Astrocyte (in vitro differentiated cells and primary cell): ENCODE measurements at places on chromosomes 11 and 22. TPM values are rescaled to one million over a fixed set of nuclear protein-coding genes. Genes with fewer than 3 reads are reported as not detected.
A peak's percentile ranks its signal among the peaks of the same experiment; 100 is the strongest.

The OR8D1 gene
- total RNA-seq = not detected in 2 replicates

The C1QTNF5 gene
- 5.6 and 6.3 TPM in 2 replicates for total RNA-seq

The CENPM gene
- 0.84 and 2.0 TPM in 2 replicates for total RNA-seq

The SLC22A25 gene
- not detected in 2 replicates for total RNA-seq

The FIBIN gene
- 0.75 and 0.91 TPM in 2 replicates for total RNA-seq

The MPZL2 gene
- total RNA-seq = 0.50 and 0.95 TPM in 2 replicates

DNA sequence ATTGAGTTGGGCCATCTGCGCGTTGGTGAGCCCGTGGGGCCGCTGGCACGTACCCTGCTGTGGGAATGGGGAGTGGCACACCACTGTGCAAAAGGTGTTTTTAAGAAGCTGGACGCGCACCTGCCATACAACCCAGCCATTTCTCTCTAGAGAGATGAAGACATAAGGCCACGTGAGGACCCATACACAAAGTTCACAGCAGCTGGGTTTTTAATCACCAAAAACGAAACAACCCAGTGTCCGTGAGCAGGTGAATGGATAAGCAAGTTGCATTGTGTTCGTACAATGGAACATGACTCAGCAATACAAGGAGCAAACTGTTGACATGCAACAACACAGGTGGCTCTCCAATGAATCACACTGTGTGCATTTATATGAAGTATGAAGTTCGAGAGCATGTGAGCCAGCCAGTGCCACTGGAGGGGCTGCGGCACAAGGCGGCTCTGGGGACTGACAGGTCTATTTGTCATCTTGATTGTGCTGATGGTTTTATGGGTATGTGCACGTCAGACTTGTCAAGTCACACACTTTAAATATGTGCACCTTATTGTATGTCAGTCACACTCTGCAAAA is 30.6 kb upstream of the PANX2 start:
- no peak overlapping the region for H3K4me3 ChIP-seq
- DNase-seq = no peak
- H3K36me3 ChIP-seq = no peaks in the 10 kb centered on the region
- no peaks in the 10 kb centered on the region for H3K4me1 ChIP-seq
- no peaks in the 10 kb centered on the region for H3K27me3 ChIP-seq

DNA sequence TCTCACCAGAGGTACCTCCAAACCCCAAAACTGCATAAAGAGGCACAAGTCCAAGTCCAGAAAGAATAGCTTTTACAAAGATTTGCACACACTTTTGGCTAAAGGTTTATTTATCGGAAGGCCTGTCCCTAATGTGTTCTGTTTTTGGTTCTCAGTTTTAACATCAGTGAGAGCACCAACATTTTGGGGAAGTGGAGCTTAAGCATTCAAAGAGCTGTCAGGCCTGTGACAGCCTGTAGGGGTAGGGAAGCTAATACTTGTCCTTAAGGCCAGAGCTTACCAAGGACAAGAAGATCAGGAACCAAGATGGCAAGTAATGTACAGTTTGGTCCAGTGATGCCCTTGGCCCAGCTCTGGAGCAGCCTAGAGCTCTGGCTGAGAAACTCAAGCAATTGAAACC is 38.9 kb upstream of the SCUBE2 start:
- DNase-seq = no peak
- H3K4me3 ChIP-seq = no peak overlapping the region
- no peak overlapping the region for H3K27ac ChIP-seq
- H3K36me3 ChIP-seq = no peaks in the 10 kb centered on the region
- H3K4me1 ChIP-seq = no peaks in the 10 kb centered on the region

- no peak overlapping the region for H3K4me3 ChIP-seq
- peaks cover 11% of the 10 kb centered on the region for H3K4me1 ChIP-seq
- H3K36me3 ChIP-seq = no peaks in the 10 kb centered on the region
- peaks cover 51% of the 10 kb centered on the region for H3K27me3 ChIP-seq
Observed at GRCh38 chr22:41915786-41916493, 1.1 kb upstream of the SHISA8 start.

DNA sequence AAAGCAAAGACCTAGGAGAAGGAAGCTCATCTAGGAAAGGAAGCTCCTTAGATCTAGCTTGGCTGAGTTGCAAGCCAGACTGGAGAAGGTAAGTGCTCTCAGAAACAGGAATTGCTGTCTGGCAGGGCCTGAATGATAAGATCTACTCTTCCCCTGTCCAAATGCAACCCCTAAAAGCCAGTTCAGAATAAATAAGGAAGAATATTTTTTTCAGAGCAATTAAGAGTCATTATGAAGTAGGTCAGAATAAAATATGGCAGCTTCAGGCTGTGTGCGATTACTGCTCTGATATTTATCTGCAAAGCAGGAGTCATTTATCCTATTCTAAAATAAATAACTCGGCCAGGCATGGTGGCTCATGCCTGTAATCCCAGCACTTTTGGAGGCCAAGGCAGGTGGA is 82.1 kb downstream of the PIWIL4 start:
- H3K27ac ChIP-seq = no peak overlapping the region
- no peaks in the 10 kb centered on the region for H3K36me3 ChIP-seq
- no peak overlapping the region for H3K4me3 ChIP-seq
- no peaks in the 10 kb centered on the region for H3K4me1 ChIP-seq
- DNase-seq = no peak

GRCh38 chr11:57235761-57236703 is 1.0 kb downstream of the APLNR start:
- no peak overlapping the region for H3K27ac ChIP-seq
- no peaks in the 10 kb centered on the region for H3K36me3 ChIP-seq
- no peaks in the 10 kb centered on the region for H3K4me1 ChIP-seq
- no peak overlapping the region for H3K4me3 ChIP-seq

DNA sequence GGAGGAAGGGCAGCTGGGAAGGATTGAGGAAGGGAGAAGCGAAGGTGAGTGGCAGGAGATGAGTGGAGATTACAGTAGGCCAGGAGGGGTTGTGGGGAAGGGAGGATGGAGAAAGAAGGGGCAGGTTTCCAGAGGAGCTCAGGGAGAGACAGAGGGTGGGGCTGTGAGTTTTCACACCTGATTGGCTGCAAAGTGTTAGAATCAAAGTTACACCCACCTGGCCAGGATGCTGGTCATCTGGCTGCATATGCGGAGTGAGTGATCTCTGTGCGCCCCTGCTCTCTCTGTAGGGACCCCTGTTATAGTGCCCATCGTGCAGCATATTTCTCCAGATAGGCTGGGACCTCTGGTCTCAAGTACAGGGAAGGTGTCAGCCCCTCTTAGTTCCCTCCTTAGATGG is 18.3 kb downstream of the AMPD3 start:
- no peaks in the 10 kb centered on the region for H3K4me1 ChIP-seq
- no peaks in the 10 kb centered on the region for H3K36me3 ChIP-seq
- DNase-seq = no peak
- H3K4me3 ChIP-seq = no peak overlapping the region

DNA sequence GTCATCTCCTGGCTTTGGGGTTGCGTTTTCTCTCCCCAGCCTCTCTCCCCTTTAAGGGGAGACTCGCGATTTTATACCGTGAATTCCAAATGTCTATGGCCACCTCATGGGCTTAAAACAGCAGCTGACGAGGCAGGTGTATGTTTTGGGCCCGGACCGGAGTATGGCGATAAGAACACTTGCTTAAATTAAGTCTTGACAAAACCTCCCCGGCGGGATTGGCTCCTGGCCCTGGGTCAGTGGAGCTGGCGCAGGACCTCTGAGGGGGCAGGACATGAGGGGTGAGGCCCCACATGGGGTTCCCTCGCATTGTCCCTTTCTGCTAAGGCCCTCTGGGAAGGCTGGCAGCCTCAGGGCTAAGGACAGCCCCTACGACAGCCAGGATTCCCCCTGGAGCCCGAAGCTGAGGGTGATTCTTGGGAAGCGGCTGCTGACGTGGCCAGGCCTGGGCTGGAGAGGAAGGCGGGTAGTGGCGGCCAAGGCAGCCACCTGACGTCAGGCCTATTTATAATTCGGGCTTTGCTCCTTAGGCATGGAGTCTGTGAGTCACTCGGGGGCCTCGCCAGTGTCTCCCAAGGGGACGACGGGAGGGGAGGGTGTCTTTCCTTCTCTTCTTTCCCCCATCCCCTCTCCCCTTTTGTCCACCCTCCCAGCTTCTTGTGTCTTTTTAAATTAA is 12.7 kb downstream of the MYO18B start:
- no peaks in the 10 kb centered on the region for H3K27me3 ChIP-seq
- DNase-seq = peak; percentile 94
- H3K4me1 ChIP-seq = peaks cover 10% of the 10 kb centered on the region
- no peaks in the 10 kb centered on the region for H3K36me3 ChIP-seq
- peak overlapping the region; percentile 93 for H3K27ac ChIP-seq
